Renal pelvis (tissue), 12 donors: ENCODE measurements at places on chromosomes 16 and 17.
A peak's percentile ranks its signal among the peaks of the same experiment; 100 is the strongest.

DNA sequence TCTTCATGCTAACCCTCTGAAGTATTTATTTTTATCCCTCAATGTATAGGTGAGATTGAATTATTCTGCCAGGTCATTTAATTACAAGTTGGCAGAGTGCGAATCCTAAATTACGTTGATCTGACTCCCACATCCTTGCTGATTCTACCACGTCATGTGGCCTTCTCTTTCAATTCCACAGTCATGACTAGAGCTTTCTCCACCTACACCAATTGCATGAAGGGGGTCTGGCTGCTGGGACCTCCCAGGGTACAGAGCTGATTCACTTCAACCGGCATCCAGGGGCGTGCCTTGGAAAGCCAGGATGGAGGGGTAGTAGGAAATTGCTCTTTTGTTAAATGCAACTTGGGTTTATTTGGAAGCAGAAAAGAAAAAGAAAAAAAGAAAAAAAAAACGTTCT is 41.1 kb upstream of the CDH13 start:
- no peak for DNase-seq

DNA sequence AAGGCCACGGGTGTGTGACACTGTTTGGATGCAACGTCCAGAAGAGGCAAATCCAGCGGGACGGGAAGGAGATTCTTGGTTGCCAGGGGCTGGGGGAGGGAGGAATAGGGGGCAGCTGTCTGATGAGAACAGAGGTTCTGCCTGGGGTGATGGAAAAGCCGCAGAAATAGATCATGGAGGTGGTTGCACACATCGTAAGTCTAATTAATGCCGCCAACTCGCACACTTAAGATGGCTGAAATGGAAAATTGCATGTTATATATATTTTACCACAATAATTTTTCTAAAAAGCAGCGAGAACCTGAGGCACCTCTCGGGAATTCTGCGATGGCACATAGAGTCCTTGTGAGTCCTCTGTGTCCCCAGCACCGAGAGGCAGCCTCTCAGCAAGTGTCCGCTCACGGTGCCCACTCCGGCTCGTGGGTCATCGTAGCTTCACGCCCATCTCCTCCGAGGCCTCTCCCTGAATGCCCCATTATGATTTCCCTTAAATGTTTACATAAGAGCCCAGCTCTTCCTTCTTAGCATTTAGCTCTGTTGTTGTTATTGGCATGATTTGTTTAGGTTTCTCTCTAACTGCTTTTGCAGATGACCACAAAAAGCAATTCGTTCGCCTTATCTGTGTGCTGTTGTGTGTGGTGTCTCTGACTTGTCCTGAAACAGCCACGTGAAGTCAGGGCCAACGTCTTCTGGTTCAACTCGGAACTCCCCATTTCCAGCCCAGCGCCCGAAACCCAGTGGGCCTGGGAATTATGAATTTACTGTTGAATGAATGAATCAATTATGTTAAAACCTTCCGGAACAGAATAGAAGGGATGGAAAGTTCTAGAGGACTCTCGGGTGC is 7.7 kb downstream of the WFDC1 start:
- DNase-seq: no peak

GRCh38 chr17:12974005-12974531 is 43.8 kb downstream of the ELAC2 start:
- peak; percentile 30 for DNase-seq

GRCh38 chr16:25235991-25236390 is 19.2 kb downstream of the AQP8 start:
- no peak for DNase-seq

DNA sequence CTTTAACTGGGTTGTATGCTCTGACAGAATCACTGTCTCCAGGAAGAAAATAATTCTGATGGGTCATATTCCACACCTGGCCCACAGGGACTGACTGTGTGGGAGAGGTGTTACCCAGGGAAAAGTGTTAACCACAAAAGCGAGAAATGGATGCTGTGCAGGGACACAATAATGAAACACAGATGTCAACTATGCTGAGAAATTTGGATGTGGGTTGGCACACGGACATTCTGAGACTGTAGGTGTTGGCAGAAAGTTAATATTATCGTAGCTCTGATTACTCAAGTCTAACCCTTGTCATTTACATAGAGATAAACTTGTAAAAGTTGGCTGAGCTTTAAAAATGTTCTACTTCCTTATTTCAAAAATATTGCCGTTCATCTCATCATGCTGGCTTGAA is 19.6 kb downstream of the TMC5 start:
- no peak for DNase-seq

GRCh38 chr17:68963958-68964357 is 8.8 kb upstream of the ABCA8 start:
- no peak for DNase-seq

DNA sequence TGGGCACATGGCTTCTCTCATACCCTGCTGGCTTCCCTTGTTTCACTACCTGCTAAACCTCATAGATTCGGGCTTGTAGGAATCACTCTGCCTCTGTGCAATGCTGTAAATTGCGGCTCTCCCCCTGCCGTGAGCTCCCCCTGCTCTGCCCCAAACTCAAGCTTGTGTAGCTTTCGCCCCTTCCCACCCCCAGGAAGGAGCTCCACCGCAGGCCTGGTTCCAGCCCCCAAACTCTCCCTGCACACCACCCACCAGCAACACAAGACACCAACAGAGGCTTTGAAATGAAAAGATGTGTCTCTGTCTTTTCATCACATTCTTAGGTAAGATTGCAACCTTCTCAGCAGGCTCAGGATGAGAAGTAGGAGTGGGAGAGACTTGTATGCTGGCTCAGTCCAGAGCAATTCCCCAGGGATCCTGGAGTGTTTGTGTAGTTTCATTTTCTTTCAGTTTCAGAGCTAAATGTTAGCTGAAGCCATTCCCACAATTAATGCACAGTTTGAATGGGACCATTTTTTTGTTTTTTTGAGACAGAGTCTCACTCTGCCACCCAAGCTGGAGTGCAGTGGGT is 14.2 kb downstream of the CX3CL1 start:
- no peak for DNase-seq

- peak; percentile 94 for DNase-seq
These were observed 16.8 kb upstream of the RMI2 start for GRCh38 chr16:11328172-11329070.

DNA sequence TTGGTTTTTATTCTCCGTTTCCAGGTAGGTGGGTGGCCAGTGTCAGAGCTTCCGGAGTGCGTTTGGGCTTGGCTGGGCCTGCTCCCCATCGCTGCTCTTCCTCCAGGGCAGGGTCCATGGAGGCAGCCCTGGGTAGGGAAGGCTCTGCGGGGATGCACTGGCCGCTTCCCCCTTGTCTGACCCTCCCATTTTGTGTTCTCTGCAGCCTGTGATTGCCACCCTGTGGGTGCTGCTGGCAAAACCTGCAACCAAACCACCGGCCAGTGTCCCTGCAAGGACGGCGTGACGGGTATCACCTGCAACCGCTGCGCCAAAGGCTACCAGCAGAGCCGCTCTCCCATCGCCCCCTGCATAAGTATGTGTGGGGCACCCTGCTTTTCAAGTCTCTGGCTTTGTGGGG is 158.3 kb downstream of the NTN1 start:
- no peak for DNase-seq

- DNase-seq: no peak
These were observed 4.8 kb upstream of the ABCC12 start for GRCh38 chr16:48160575-48160974.

GRCh38 chr17:19672009-19672750 is 23.6 kb downstream of the ALDH3A2 start:
- peak; percentile 54 for DNase-seq

GRCh38 chr17:57699751-57700219 is 45.3 kb downstream of the CCDC182 start:
- peak; percentile 73 for DNase-seq

DNA sequence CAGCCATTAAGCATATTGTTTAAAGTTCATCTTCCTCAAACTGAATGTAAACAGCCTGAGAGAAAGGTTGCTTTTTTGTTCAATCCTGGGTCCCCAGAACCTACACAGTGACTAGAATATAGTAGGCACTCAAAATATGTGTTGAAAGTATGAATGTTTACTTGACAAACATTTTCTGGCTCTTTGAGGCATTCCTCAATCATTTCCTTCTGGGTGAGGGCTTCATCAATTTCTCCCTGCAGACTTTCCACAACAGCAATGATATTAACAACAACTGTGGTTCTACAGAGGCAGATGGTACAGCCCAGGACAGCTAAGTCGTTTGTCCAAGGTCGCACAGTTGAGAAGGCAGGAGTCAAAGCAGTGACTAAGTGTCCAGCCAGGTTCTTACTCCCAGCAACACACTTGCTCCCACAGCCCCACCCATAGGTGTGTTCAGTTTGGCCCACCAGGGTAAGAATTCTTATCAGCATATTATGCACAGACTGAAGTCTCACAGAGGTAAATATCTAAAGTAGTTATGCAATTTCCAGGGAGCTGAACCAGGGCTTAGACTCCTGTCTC is 61.1 kb downstream of the HS3ST3B1 start:
- no peak for DNase-seq

GRCh38 chr17:75151930-75152329 is 2.4 kb downstream of the JPT1 start:
- DNase-seq: peak; percentile 30

DNA sequence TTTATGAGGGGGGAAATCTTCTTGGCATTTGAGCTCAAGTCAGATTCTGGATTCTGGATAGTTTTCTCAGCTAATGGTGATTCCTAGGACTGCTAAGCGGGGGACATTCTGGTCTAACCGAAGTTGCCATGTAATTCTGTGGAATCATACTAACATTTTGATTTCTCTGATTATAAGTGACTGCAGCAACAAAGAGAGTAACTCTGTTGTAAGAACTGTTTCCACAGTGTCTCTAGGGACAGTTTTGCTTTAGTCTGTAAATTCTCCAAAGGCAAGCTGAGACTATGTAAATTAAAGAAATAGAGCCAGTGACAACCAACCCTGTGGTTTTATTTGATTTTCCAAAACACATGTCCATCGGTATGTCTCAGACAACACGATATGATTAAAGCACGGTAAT is 286.2 kb downstream of the IRX3 start:
- DNase-seq: no peak

GRCh38 chr16:87276091-87276701 is 41.0 kb downstream of the C16orf95 start:
- peak; percentile 40 for DNase-seq

GRCh38 chr16:69411064-69411985 is 13.1 kb upstream of the CYB5B start:
- DNase-seq: no peak

DNA sequence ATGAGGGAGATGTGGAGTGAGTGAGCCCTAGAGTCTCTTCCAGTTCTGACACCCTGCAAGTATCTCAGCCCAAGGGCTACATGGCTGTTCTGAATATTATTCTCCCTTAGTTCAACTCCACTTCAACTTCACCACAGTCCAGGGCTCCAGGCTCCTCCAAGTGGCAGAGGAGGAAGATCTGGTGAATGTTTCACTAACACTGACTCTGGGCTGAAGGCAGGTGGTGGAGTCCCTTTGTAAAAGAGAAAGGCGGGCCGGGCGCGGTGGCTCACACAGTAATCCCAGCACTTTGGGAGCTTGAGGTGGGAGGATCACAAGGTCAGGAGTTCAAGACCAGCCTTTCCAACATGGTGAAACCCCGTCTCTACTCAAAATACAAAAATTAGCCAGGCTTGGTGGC is 13.6 kb downstream of the CCDC92B start:
- DNase-seq: no peak

DNA sequence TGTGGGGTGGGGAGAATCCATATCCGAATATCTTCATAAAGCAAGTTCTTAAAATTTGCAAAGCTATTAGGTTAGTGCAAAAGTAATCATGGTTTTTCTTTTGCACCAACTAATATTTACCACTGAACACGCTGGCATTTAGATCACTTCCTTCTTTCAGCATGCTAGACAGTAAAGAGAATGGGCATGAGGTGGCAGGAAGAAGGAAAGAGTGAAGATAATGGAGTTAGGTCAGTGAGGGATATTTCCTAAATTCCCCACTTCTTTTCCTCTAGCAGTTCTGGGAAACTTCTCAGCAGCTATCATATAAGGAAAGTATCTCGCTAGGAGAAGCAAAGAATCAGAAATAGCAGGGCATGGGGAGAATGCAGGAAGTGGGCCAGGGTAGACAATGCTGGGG is 39.0 kb downstream of the SLC6A4 start:
- DNase-seq: no peak

GRCh38 chr16:83956336-83957289 is 3.6 kb downstream of the OSGIN1 start:
- peak; percentile 71 for DNase-seq

GRCh38 chr17:18015593-18015992 is 23.4 kb downstream of the ATPAF2 start:
- DNase-seq: no peak

DNA sequence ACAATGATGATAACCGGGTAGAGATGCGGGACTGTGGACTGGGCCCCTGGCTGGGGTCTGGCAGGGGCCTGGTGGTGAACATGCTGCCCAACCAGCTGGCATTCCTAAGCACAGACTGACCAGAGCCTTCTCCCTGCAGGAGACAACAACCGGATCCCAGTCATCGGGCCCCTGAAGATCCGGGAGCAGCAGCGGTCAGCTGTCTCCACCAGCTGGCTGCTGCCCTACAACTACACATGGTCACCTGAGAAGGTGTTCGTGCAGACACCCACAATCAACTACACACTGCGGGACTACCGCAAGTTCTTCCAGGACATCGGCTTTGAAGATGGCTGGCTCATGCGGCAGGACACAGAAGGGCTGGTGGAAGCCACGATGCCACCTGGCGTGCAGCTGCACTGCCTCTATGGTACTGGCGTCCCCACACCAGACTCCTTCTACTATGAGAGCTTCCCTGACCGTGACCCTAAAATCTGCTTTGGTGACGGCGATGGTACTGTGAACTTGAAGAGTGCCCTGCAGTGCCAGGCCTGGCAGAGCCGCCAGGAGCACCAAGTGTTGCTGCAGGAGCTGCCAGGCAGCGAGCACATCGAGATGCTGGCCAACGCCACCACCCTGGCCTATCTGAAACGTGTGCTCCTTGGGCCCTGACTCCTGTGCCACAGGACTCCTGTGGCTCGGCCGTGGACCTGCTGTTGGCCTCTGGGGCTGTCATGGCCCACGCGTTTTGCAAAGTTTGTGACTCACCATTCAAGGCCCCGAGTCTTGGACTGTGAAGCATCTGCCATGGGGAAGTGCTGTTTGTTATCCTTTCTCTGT is 5.1 kb upstream of the SLC7A6 start:
- DNase-seq: no peak

- no peak for DNase-seq
These were observed 97.2 kb upstream of the GSE1 start for GRCh38 chr16:85515830-85516397.

GRCh38 chr16:30778549-30779244 is 8.3 kb downstream of the ZNF629 start:
- no peak for DNase-seq

DNA sequence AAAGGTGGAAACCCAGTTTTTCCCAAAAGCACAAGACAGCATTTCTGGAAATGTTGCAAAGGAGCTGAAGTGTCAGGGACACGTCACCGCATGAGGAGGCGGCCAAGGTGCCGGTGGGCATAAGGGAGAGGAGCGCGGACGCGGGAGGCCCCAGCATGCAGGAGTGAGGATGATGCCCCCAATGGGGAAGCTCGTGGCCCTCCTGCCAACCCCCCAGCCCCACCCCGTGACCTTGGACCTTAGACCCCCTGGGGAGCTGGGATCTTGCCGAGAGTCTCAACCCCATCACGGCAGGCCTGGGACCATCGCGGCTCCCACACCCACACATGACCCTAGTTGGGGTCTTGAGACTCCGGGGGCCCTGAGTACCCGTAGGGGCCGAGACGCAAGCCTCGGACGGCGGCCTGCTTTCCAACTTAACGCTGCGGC is 119.4 kb upstream of the METRNL start:
- no peak for DNase-seq
